NCI-H1694 (cell line): ENCODE measurements at places on chromosomes 6 and 20.

- no peak for DNase-seq
These were observed 288.1 kb upstream of the SUPT3H start for GRCh38 chr6:45665859-45666258.

DNA sequence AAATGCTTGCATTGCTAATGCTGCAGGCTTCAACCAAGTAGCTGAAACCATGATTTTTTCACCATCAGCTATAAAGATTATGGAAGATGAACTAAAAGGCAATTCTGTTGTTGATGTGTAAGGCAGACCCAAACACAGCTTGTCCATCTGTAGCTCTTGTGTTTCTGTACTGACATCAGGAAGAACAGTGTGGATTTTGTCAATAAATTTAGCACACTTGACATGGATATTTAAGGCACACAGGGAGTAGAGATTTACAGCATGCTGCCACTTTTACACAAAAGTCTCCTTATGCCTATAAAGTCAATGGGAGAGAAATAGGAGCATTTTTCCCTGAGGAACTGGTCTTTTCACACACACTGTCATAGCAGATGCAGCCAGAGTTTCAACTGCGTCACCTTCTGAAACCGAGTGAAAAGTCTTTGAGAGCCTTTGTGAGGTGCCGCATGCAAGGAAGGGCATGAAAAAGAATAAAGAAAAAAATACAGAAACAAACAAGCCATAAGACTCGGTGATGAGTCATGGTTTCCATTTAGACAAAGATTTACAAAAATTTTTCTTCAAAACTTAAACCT, 261.4 kb upstream of the TFAP2D start:
- DNase-seq, result no peak

DNA sequence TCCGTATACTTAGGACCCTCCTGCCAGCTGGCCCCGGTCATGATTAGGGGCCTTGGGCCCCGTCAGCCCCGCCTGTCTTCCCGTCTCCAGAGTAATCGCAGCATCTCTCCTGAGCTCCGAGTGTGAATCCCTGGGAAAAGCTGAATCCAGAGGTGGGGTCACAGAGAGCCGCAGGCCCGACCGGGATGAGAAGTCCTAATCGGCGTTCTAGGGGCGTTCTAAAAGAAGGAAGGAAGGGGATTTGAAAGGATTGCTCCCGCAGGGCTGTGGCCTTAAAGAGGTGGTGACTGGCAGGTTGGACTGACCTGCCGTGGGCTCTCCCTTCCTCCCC, 371 bp downstream of the HMGN4 start:
- DNase-seq, result no peak

- DNase-seq, result no peak
These were observed 531.0 kb downstream of the EPM2A start for GRCh38 chr6:145204301-145204700.

GRCh38 chr6:157198425-157199279, 124.7 kb downstream of the TMEM242 start:
- DNase-seq, result peak; percentile 97

- DNase-seq, result peak; percentile 4
These were observed 69.8 kb upstream of the PRSS16 start for GRCh38 chr6:27177485-27178406.

DNA sequence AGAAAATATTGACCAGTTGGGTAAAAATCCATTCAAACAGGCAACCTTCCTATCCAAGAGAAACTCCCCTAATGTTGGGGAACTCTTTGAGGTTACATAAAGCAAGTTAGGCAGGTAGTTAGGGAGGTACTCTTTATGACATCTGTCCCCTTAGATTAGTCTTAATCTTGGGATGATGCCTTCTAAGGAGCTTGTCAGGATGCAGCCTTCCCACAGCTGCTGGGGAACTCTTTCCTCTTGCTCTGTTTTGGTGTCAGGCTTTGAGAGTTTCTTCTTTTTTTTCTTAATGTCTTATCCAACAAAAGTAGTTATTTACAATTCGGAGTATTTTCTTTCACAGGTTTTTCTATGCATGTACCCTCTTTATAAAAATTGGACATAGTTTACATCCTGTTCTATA, 194.8 kb downstream of the CDKAL1 start:
- no peak for DNase-seq

DNA sequence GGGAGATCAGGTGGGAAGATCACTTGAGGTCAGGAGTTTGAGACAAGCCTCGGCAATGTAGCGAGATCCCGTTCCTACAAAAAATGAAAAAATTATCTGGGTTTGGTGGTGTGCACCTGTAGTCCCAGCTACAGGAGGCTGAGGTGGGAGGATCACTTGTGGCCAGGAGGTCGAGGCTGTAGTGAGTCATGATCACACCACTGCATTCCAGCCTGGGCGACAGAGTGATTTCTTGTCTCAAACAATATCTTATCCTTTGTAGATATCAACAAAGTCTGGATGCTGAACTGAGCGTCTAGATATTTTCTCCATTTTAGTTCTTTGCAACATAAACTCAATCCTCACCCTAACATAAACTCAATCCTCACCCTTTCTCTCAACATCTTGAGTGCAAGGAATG, 197.6 kb downstream of the DTNBP1 start:
- DNase-seq, result no peak

- DNase-seq, result no peak
These were observed 19.7 kb upstream of the SLC22A3 start for GRCh38 chr6:160328447-160328846.

DNA sequence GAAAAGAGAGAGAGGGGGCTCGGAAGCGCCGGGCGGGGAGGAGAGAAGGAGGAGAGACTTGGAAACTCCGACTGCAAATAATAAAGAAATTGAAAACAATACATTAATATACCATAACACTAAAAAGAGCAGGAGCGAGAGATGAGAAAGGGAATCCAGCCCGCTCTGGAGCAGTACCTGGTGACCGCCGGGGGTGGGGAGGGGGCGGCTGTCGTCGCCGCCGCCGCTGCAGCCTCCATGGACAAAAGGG, 338 bp downstream of the E2F3 start:
- DNase-seq, result no peak

DNA sequence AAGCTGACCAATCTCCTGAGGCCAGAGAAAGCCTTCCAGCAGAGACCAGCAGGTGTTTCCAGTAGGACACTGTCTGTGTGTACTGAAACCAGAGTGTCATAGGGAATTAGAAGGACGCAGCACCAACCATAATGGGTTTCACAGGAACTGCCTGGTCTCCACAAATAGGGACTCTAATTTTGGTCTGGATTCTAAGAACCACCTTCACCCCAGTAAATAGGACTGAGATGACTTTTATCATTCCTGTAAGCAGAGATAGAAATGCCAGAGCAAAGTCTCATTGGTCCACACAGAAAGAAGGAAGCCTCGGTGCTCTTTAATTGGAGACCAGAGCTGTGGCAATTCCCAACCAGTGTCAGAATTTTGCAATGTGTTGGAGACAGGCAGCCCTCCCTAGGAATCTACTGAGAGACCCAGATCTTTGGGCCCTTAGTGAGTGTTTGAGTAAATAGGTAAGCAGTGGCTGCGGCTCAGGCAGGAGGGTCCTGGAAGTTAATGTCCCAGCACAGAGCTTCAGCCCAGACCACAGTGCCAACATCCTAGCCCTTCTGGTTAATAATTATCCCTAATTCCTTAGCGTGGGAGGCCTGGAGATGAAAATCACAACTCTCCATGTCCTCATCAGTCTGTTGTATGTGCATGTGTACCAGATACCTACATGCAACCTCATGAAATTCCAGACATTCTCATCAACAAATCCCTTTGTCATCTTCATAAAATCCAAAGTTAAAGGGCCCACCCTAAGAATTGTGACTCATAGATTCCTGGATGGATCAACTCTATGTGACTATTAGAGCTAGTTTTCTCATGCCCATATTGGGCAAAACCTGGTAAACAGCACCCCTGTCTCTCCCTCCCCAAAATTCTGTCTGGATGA, 81.2 kb downstream of the UNC5CL start:
- no peak for DNase-seq

DNA sequence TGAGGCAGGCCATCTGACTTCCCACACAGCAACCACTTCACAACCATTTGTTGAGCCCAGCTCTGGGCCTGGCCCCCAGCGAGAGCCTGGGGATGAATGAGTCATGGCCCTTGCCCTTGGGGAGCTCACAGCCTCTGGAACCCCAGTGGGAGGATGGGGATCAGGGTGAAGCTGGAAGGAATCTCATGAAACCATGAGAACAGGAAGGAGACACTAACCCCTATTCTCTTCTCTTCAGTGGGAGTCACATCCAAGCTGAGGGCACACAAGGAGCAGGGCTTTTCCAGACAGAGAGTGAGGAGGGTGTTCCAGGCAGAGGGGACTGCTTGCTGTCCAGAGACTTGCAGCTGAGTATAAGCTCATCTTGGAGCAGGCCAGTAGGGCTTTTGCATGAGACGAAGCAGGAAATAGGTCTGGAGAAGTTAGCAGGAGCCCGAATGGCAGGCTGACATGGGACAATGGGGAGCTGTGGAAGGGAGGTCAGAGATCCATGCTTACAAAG, 7.5 kb downstream of the FOXS1 start:
- DNase-seq, result no peak

DNA sequence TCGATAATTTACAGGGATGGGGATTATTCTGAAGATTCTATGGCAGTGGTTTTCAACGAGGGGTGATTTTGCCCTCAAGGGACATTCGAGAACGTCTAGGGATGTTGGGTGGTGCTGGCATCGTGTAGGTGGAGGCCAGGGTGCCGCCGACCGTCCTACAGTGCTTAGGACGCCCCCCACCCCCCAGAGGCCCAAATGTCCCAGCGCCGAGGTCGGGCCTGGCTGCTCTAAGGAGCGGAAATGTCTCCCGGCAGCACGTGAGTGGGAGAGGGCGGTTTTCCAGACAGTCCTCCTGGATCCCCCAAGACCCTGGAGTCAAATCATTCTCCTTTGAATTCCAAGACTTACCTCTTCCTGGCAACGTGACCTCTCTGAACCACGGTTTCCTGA, 101.9 kb downstream of the CDH4 start:
- no peak for DNase-seq
